ENCODE measurements at places on chromosomes 2 and 18.

DNA sequence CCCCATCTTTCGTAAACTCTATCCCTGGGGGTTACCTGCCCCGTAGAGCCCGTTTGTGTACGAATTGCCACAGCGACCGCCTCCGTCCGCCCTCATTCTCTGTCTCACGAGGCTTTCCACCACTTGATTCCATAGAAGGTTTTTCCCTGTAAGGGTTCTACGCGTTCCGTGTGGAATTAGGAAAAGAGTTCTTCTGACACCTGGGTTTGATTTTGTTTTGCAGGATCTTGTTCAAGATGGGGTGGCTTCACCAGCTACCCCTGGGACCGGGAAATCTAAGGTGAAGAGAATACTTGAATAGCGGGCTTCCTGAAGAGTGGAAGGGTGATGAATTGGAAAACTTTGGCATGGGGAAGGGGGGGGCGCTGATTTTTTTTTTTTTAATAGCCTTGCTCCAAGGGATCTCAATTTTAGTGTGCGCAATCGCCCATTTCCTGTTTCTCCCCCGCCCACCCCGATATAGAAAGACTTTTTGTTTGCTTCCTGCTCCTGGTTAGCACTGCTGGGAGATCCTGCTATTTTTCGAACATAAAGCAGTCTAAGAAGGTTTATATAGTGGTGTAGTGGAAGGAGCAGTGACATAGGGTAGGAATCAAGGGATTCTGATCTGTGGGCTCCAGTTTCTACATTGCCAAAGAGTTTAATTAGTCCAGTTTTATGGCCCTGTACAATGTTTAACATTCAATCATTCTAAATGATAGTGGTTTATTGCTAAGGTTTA lies 564 bp downstream of the GCC2 start:
- peak; percentile 23 for DNase-seq

DNA sequence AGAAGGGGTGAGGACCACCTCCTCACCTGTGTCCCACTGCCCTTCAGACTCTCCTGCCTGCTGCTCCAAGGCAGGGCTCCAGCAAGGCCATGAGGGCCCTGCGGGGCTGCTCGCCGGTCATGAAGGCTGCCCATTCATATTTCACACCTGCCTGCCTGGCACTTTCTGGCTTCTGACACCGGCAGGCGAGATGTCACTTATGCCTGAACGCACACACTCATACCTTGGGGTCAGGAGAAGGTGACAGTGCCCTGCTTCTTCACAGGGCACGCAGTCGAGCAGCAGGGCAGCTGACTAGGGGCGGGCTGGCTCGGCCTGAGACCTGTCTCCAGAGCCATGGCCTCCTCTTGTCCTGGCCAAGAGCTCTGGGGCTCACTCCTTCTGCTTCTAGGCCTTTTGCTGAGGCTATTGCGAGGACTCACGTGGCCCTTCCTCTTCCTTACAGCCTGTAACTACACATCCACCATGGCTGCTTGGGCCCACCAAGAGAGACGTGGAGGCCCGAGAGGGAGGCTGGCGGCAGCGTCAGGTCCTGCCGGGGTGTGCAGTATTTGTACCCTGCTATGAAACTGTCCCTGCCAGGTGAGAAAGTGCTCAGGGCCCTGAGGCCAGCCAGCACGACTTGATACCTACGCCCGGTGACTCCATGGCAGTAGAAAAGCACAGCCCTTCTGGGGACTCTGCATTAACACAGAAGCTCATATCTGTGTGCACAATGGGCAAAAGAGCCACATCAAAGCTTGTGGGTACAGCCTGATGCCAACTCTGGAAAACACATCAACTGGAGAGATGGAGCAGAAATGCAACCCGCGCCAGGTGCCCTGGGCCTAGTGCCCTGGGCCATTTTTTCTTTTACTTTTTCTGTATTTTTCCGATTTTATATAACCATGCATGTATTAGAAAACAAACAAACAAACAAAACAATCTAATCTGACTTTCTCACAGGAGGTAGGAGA lies 30.6 kb downstream of the HS6ST1 start:
- DNase-seq: no peak

GRCh38 chr2:2848198-2848597 lies 517.1 kb upstream of the MYT1L start:
- no peak for DNase-seq

GRCh38 chr18:39441648-39442047 lies 1876.0 kb upstream of the CELF4 start:
- DNase-seq: no peak

- no peak for DNase-seq
These were observed 241.7 kb downstream of the DSC3 start for GRCh38 chr18:30800800-30801199.

DNA sequence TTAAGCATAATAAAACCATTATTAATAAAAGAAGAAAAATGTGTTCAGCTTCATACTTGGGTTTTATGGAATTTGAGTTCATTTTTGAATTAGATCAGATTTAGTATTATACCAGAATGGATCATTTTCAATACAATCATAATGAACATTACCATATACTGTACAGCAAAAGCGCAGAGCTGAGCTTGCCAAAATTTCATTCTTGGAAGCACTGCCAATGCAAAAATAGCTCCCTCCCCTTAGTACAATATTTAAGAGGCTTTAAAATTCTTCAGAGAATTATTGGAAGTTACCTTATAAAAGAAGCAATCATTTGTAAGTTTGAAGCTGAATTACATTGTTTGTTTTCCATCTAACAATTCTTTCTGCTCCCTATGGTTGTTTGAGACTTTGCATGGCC lies 938.1 kb upstream of the SLC39A10 start:
- DNase-seq: no peak

GRCh38 chr18:9364242-9364641 lies 29.7 kb downstream of the TWSG1 start:
- DNase-seq: no peak

- DNase-seq: peak; percentile 42
These were observed 706 bp upstream of the BCL11A start for GRCh38 chr2:60554074-60554645.

DNA sequence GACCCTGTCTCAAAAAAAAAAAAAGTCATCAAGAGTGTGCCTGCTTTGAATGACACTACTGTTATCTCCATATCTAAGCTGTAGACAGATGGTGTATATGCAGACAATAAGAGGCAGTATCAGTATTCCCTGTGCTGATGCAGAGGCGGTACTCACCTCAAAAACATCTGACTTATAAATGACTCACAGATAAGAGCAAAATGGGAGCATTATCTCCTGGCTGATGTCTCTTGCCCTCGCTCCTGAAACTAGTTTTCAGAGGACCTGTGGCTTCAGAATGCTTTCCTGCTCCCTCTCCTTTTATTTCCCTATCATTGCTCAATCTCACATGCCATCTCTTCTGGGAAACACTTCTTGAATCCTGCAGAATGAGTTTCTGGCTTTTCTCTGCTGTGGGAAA lies 289.6 kb downstream of the PTPRM start:
- DNase-seq: no peak

DNA sequence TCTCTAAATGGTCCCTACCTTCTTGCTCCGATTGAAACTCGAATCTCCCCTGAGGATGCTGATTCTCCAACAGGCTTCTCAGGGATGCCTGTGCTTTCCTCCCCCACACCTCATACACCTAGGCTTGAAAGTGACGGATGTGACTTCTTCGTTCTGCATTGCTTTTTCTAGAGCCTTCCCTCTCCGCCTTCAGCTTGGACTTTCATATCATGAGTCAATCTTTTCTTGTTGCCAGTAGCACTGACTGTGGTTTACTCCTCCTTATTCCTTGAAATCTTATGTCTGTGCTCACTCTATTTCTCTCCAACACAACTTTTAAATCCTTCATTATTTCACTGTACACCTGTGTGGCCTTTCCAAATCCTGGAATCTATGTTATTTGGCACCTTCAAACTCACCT lies 451.4 kb downstream of the TMX3 start:
- no peak for DNase-seq

GRCh38 chr18:45249246-45249661 lies 366.0 kb upstream of the SLC14A2 start:
- DNase-seq: no peak

DNA sequence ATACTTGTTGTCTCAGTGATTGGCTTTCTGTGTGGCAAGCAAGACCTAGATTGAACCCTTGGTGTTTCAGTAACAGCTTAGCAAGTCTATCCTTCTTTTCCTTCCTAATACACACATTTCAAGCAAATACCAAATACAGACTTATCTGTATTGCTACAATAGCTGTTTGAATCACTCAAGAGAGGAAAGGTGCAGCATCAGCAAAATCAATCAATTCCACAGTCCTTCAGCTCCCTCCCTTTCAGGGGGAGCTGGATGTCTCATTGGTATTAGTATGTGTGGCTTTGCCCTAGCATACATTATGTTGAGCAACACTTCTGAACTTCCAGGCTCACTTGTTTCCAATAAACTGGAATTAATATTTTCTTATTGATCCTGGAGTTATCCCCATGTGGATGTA lies 323.1 kb downstream of the TMX3 start:
- no peak for DNase-seq

GRCh38 chr18:31154181-31154580 lies 8.5 kb downstream of the DSC1 start:
- no peak for DNase-seq

GRCh38 chr18:58252166-58252565 lies 208.1 kb downstream of the NEDD4L start:
- no peak for DNase-seq

- DNase-seq: no peak
These were observed 591.9 kb downstream of the TMEM182 start for GRCh38 chr2:103353774-103354173.

GRCh38 chr18:71760541-71760940 lies 783.6 kb downstream of the CBLN2 start:
- no peak for DNase-seq

DNA sequence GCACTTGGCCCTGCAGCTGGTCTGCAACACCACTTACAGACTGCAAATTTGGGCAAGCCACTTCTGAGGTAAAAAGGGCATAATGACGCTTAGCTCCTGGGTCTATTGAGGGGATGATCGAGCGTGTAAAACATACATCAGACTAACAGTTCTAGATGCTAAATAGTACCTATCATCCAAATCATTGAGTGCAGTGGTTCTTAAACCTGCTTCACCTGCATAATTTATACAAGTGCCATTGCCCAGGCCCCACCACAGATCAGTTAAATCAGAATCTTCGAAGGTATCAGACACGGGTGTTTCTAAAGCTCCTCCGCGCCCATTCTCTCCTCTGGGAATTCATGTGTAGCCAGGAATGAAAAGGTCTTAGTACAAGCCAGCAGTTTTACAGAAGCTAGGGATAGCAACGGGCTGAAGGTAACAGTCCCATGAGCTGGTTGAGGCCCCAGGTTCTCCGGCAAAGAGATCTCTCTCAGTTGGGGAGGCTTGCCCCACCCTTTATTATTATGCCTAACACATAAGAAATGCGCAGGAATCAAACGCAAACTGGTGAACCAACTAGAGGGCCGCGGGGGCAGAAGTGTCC lies 737 bp upstream of the RNF181 start:
- DNase-seq: no peak

DNA sequence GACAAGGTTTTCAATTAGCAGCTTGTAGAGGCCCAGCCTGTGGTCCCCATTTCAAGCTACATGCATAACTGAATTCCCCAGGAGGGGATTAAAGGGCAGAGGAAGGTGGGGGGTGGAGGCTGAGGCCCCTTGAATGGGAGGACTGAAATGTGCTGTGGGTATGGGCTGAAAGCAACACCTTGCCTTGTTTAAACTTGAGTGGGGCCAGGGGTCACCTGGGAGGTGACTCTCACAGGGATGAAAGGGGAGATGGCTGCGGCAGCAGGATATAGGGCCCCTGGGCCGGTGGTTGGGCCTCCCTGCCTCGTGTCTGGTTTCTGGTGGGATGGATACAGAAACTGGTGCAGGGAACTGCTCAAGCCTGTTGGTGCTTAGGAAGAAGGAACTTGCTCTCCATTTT lies 225.9 kb upstream of the SPRED2 start:
- no peak for DNase-seq

DNA sequence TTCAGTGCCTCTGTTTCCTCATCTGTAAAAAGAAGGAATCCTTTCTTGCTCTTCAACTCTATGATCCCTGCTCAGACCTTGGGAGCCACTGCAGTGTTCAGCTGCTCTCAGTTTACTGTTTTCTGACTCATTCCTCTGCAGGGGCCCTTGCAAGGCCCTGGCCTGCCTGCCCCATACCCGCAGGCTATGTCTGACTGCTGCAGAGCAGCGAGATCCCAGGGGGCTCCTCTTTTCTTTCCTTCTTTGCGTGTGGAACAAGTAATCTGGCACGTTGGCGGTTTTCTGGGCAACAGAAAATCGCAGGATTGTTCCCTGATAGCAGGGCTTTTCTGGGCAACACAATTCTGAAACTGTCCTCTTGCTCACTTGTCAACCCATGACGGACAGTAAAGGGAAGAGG lies 376.0 kb downstream of the DCC start:
- no peak for DNase-seq

GRCh38 chr2:216661639-216662375 lies 28.6 kb downstream of the IGFBP2 start:
- no peak for DNase-seq

DNA sequence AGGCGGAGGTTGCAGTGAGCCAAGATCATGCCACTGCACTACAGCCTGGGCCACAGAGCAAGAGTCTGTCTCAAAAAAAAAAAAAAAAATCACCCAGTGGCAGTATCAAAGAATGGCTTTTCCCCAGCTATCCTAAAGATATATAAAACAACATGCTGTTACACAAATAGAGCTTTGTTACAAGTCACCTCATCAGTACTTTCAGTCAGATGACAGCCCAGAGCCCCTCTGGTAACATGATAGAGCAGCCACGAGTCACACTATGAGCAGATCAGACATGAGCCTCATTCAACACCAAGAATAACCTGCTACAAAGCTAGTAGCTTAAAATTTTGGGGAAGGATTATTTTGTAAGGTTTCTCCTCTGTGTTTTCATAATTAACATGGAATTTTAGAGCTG lies 25.2 kb downstream of the PDE11A start:
- no peak for DNase-seq

GRCh38 chr18:47595831-47596501 lies 334.5 kb downstream of the SMAD2 start:
- no peak for DNase-seq

- no peak for DNase-seq
These were observed 22.0 kb downstream of the KATNAL2 start for GRCh38 chr18:46939337-46939963.

DNA sequence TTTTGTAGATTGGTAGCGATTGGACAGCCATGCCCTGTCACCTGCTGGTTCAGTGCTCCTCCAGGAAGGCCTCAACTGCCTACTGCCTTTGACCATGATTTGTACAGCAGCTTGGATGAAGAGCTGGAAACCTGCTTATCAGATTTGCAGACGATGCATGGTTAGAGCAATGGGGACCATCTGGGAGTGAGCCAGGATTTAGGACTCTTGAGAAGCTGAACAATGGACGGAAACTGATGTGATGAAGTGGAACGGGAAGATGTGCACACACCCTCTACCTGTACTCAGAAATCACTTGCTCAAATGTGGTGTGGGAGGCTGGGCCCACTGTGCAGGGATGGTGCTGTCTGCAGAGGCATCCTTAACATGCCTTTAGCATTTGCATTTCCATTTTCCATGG lies 57.2 kb downstream of the NCK2 start:
- no peak for DNase-seq

GRCh38 chr2:170887496-170887895 lies 41.6 kb upstream of the GORASP2 start:
- DNase-seq: no peak

All from CD4-positive, alpha-beta T cell treated with Interferon gamma for 1 hour (primary cell).